ENCODE measurements at places on chromosomes 6 and 20.

DNA sequence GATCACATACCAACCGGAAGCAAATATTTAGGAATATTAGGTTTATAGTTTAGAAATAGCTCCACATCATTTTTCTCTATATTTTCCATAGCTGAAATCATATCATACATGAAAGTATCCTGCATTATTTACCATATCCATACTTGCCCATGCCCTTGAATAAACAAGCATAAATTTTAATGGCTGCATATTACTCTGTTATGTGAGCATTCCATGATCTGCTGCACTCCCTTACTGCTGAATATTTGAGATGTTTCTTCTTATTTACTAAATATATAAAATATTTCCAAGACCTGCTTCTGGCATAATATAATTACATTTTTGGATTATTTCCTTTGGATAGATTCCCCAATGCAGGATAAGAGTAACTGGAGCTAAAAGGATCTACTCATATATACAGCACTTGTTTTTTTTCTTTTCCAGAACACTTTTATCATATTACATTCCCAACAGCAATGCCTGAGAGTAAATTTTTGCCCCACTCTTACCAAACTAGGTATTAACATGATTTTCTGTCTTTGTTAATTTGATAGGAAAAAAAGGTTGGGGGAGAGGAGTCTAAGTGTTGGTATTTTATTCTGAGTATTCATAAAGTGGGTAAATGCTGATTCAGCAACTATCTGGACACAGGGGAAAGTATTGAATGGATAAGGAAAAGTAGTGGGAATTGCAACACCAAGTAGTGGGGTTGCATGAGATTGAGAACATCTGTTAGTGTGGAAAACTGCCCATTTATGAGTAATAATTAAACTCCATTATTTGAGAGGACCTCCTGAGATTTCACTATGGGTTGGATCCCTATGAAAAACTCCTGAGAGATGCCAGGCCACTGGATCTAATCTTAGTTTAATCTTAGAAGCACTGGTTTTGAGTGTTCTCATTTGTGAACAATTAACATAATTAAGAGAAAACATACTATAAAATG lies 76.0 kb downstream of the MAN1A1 start:
- no peak for DNase-seq

DNA sequence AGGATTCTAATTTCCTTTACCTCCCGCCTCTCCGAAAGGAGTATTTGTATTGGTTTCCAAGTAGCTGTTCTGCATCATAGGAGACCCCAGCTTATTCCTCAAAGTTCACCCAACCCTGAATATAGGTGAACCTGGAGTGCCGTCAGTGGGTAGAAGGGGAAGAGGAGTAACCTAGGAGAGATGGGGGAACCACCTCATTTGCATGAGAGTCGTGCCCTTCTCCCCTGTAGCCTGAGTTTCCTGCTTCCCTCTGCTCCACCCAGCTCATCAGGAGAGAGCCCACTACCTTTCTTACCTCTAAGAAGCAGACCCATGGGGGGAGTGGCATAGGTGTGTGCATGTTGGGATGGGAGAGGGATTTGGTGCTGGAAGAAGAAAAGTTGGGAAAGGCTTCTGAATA lies 17.3 kb upstream of the WFDC2 start:
- DNase-seq: no peak

DNA sequence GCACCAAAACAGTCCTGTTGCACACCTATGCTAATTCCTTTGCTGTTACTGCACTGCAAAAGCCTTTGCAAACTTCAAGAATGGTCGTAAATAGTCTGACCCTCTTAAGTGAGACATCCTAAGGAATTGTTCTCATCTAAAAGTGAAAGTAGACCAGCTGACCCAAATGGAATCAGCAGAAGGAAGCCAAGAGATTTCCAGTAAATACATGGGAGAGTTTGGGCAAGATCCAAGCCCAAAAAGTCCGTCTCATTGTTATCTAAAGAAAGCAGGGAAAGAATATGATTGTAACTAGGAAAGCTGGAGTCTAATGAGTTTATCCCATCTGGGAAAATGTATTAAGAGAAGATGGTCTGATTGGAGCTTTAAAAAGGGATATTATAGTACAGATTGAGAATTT lies 43.0 kb upstream of the HIVEP1 start:
- DNase-seq: no peak

DNA sequence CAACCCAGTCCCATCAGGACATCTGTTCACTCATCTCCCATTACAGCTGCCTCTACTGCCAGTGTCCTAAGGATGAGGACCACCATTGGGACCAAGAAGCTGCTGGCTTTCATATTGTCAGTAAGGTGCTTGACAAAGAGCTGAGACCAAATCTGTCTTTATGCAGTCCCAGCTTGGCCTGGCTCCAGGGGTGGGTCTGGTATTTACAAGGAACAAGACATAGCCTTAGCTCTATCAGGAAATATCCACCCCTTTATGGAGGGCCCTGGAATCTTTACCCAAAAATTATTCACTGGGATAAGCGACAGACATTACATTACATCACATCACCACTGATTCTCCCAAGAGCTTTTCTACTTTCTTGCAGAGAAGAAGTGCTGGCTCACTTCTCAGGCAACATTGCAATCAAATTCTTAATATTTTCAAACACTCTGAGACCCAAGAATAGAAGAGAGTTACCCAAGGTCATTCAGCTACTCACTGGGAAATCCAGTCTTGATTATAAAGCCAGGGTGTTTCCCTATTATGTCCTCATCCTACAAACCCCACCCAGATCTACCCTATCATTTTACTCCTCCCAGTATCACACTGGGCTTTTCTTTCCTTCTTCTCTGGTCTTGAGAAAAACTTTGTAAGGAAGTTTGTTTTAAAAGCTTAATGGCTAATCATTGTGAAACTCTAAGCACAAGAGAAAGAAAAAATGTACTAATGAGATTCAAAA lies 11.5 kb upstream of the PI3 start:
- no peak for DNase-seq

GRCh38 chr6:45990162-45990561 lies 25.5 kb downstream of the CLIC5 start:
- no peak for DNase-seq

DNA sequence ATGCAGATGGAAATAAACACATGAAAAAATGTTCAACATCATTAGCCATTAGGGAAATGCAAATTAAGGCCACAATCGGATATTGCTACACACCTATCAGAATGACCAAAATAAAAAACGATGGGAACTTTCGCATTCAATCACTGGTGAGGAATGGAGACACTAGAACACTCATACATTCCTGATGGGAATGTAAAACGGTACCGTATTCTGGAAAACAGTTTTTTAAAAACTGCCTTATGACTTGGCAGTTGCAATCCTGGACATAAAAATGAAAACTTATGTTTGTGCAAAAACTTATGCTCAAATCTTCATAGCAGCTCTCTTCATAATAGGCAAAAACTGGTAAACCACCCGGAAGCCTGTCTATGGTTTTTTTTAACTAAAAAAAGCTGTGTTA lies 146.0 kb downstream of the CEBPB start:
- DNase-seq: no peak

DNA sequence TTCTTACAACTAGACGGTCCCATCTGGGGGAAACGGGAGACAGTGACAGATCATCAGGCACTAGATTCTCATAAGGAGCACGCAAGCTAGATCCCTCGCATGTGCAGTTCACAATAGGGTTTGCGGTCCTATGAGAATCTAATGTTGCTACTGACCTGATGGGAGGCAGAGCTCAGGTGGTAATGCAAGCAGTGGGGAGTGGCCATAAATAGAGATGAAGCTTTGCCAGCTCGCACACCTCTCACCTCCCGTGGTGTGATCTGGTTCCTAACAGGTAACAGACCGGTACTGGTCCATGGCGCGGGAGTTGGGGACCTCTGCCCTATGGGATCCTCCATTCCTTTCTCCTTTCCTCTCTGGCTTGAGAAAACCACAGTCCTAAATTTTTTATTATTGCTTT lies 63.8 kb downstream of the TPD52L1 start:
- no peak for DNase-seq

- no peak for DNase-seq
These were observed 61.2 kb upstream of the RNF217 start for GRCh38 chr6:124901084-124901483.

- DNase-seq: no peak
These were observed 32.3 kb downstream of the MOXD1 start for GRCh38 chr6:132368916-132369481.

- DNase-seq: no peak
These were observed 83.3 kb downstream of the RCAN2 start for GRCh38 chr6:46407776-46408530.

DNA sequence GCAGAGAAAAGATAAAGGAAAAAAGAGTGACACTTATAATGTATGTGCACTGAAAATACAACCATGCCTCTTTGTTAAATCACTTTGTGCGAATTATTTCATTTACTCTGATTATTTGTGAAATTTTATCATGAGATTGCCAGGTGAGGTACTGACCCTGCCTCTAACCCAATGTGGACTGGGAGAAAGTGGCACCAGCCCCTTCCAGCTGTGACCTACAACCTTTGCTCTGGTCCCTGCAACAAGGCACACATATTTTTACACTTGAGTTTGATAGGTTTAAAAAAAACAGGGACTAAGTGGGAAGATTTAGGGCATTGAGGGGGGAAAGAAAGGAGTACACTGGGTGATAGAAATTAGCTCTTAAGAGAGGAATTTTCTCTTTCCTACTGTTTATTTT lies 80.3 kb upstream of the ISM1 start:
- no peak for DNase-seq

DNA sequence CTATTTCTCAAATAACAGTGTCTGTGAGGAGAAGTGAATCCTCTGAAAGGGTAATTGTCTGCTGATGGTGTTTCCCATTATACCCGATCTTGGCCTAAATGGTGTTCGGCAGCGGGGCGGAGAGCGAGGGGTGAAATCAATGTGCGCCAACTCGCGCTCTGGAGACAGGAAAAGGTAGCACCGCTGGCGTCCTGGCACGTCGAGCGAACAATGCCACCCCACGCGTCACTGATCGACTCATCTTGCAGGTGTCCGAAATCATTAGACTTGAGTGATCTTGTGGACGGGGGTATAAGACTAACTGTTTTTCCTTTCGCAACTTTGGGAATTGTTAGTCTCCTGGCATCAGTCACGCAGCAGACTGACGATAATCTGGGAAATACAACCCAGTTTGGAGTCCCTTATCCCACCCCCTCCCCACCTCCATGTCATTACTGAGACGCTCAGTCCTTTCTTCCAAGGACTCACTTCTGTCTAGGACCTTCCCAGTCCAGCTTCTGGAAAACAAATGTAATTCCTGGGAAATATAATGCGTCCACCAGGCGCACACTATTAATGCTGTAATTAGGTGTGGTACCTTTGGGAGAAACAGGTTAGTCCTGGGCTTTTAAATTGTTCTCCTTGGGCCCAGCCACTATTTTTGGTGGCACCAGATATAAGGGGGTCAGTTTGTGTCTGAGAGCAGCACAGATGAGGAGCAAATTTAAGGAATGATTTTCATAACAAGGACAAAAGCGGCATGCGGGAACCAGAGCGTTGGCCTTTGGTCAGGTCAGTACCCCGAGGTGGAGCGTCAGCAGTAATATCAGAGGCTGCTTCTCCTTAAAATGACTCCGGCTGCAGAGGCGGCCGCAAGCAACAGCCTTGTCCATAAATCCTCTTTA lies 2.3 kb downstream of the LINC00237 start:
- no peak for DNase-seq

DNA sequence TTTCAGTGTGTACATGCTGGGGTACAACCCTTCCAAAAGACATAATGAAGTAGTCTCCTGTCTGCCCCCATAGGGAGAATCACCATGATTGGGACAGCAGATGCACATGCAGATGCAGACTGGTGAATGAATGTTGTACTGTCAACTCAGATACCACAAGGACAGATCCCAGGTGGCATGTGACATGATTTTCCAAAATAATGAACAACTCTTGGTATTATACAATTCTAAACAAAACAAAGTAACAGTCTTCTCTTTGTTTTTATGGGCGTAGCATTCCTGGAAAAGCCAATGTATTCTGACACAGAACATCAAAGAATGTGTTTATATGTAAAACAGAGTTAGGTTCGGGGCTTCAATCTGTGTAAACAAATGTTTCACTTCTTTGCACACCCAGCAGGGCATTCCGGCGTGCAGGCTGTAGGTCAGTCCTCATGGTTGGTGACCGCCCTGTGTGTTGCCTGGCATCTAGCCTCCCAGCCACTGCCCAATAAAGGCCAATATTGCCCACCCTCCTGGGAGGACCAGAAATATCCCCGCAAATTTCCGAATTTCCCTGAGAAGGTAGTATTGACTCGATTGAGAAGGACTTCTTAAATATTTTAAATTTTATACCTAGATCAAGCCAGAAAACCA lies 127.7 kb downstream of the KLHL32 start:
- no peak for DNase-seq

GRCh38 chr6:125303512-125303854 lies 1.7 kb upstream of the HDDC2 start:
- DNase-seq: no peak

DNA sequence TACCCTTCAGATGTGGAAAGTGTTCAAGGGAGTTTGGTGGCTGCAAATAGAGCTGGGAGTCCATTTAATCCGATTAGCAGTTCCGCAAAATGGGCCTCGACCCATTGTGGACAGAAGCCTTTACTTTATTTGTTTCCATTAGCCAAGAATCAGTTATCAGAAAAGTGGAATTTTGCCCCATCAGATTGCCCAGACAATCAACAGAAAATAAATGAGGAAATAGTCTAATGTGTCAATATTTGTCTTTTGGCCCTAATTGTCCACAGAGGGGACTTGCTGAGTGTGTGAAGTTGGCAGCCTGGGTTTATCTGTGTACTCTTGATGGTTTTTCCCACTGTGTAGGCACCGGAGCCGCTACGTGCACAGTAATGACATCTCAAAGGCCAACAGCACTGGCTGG lies 134.3 kb downstream of the LINC00237 start:
- no peak for DNase-seq

DNA sequence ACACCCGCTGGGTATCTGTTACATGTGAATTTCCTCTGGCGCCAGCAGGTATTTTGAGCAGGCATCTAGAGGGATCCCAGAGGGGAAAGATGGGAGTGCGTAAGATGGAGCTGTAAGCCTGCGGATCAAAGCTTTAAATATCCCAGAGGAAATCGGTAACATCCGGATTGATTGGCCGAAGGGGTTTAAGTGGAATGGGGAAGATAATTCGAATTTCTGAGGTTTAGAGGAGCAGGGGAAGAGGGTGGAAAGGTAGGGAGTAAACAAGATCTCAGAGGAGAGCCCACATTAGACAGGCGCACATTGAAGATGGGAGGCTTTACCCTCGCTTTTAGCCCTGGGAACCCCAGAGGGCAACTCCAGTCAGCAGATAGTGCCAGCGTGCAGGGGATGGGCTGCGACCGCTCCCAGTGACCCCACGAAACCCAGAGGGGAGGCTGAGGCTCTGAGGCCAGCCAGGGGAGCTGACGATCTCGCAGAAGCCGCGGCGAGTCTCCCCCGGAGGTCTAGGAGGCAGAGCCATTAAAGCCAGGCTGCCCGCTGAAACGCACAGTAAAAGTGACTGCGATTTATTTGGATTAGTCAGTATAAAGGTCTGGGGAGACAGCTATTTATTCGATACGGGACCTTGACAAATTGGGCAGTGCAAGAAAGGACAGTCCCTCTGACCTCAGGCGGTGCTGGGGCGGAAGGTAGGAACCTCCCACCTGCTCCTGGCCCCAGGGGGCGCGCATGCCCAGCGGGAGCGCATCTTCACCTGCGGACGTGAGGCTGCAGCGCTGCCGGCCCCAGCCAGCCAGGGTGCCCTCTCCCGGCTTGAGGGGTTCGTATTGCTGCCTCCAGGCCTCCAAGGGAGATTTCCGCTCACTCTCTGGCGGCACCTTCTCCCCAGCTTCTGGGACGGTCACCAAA lies 34.3 kb upstream of the TCF21 start:
- no peak for DNase-seq

Measured in activated T-cell treated with anti-CD3 and anti-CD28 coated beads for 24 hours (primary cell).